ENCODE measurements at places on chromosomes 6 and 20. TPM values are rescaled to one million over a fixed set of nuclear protein-coding genes. Genes with fewer than 3 reads are reported as not detected.

HLA-DRB1 gene
- not detected for total RNA-seq

DNA sequence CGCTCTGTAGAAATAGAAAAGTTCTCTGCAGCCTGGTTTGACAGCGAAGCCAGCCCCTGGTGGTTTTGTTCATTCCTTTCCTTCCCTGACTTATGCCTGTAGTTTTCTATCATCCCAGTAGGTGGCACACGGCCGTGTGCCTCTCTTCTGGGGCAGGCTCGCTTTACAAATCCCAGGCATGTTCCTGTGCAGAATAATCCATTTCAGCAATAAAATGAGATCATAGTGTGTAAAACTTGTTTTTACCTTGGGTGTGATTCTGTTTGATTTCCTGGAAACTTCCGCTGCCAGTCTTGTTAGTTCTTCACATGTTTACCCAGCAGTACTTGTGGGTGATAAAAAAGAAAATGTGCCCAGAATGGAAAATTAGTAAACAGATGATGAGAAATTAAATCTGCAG is 7.4 kb upstream of the INSM1 start:
- H3K27me3 ChIP-seq, result peaks cover 11% of the 10 kb centered on the region
- peaks cover 20% of the 10 kb centered on the region for H3K4me1 ChIP-seq
- peak; percentile 67 for DNase-seq
- no peak overlapping the region for H3K27ac ChIP-seq
- no peak overlapping the region for H3K4me3 ChIP-seq

AGER gene
- total RNA-seq, result 0.41 TPM

DNA sequence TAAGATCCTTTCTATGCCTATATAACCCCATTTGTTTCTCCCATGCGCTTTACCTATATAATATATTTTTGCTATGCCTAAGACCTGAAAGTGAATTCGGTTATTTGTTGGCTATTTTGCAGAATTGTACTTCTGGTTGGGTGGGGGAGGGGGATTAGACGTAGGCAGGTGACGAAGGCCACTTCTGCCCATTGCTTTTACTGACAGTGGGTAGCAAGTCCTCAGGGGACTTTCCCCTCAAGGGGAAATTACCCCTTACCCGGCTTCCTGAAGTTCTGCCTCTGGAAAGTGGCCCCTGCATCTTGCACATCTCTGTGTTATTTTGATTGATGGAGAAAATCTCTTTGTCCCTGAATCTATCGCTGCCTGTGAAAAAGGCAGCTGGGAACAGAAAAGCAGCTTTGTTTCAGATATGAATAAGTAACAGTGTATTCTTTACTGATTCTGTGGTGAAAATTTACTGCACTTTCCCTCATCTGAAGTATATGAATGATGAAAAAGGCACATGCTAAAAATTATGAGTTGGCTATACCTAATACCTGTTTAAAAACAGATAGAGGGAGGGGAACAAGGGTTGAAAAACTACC is 133.9 kb downstream of the UTRN start:
- H3K27ac ChIP-seq, result no peak overlapping the region
- peaks cover 27% of the 10 kb centered on the region for H3K4me1 ChIP-seq
- H3K36me3 ChIP-seq, result peaks cover 21% of the 10 kb centered on the region
- no peaks in the 10 kb centered on the region for H3K27me3 ChIP-seq
- no peak for DNase-seq
- no peak overlapping the region for H3K4me3 ChIP-seq

KIF3B gene
- 36.4 TPM for total RNA-seq

KCNK16 gene
- not detected for total RNA-seq

GRCh38 chr6:156517088-156517487 is 260.1 kb upstream of the ARID1B start:
- H3K36me3 ChIP-seq, result no peaks in the 10 kb centered on the region
- no peaks in the 10 kb centered on the region for H3K27me3 ChIP-seq
- DNase-seq, result no peak
- no peak overlapping the region for H3K27ac ChIP-seq
- no peaks in the 10 kb centered on the region for H3K4me1 ChIP-seq

DNA sequence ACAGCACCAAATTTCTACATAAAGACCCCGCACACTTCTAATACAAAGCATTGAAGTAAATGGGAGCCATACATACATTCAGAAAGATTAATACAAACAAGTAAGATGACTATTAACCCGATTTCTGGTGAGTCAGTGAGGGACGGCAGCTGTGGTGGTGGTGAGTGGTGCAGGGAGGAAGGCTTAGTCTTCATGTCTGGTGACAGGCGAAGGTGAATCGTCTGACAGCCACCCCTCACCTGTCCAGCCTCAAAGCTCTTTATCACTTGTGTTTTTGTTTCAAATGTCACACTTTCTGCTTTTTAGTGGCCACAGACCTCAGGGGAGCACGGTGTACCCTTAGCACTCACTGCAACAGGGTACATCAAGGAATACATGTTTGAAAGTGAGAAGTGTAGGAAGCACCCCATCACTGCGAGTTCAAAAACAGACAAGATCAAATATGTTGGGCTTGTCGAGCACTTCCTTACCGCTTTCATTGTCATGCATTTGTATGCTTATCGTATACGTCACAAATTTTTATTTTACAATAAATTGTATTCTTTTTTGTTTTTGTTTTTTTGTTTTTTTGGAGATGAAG is 63.5 kb downstream of the IRF4 start:
- no peak overlapping the region for H3K4me3 ChIP-seq
- no peak overlapping the region for H3K27ac ChIP-seq
- no peaks in the 10 kb centered on the region for H3K36me3 ChIP-seq
- no peak for DNase-seq

- no peak for DNase-seq
- H3K36me3 ChIP-seq, result peaks cover 4% of the 10 kb centered on the region
- H3K27me3 ChIP-seq, result no peaks in the 10 kb centered on the region
- H3K4me1 ChIP-seq, result peaks cover 75% of the 10 kb centered on the region
- H3K4me3 ChIP-seq, result no peak overlapping the region
Observed at GRCh38 chr20:25546048-25546447, 39.3 kb downstream of the NINL start.

ABHD16B gene
- total RNA-seq, result not detected

IL17A gene
- not detected for total RNA-seq

GRCh38 chr6:43013097-43013842 is 476 bp downstream of the MEA1 start:
- peak overlapping the region; percentile 31 for H3K27ac ChIP-seq
- peak overlapping the region; percentile 73 for H3K4me3 ChIP-seq
- DNase-seq, result no peak
- no peaks in the 10 kb centered on the region for H3K27me3 ChIP-seq
- peaks cover 58% of the 10 kb centered on the region for H3K36me3 ChIP-seq

DNA sequence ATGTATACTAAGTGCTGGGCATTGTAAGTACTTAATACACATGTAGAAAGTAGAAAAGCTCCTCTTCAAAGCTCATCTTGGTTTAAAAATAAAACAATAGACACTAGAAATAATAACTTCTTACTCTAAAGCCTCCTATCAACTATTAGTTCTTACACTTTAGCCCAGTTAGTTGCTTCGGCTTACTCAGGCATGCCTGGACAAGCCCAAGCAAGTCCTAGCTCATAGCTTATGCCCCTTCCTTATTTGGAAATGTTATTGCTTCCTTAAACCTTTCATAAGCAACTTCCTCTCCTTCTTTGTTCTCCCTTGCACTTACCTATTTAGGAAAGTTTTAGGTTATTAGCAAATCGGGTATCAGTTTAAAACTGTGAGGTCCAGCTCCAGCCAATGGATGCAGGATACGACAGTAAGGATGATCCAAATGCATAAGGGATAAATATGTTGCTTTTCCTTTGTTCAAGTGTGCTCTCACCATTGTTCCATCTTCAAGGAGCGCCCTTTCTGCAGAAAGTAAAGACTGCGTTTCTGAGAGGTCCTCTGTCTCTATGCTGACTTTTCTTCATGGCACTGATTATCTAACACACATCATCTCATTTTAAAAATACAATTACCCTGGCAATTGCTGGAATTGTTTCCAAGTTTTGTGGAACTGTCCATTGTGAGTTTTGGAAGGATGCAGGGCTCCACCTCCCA is 12.3 kb downstream of the TMEM30A start:
- no peaks in the 10 kb centered on the region for H3K27me3 ChIP-seq
- peak overlapping the region; percentile 37 for H3K27ac ChIP-seq
- no peak for DNase-seq

- H3K27me3 ChIP-seq, result no peaks in the 10 kb centered on the region
- H3K36me3 ChIP-seq, result no peaks in the 10 kb centered on the region
- DNase-seq, result peak; percentile 20
Observed at GRCh38 chr6:145318952-145319351, 416.4 kb downstream of the EPM2A start.

DNA sequence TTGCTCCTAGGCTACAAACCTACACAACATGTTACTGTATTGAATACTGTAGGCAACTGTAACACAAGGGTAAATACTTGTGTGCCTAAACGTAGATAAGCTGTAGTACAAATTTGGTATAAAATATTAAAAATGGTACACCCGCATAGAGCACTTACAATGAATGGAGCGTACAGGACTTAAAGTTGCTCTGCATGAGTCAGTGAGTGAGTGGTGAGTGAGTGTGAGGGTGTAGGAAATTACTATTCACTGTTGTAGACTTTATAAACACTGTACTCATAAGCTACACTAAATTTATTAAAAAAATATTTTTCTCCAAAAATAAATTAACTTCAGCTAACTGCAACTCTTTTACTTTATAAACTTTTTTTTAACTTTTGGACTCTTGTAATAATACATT is 391.6 kb downstream of the ADGRB3 start:
- no peaks in the 10 kb centered on the region for H3K27me3 ChIP-seq
- no peak overlapping the region for H3K4me3 ChIP-seq
- no peak overlapping the region for H3K27ac ChIP-seq
- no peak for DNase-seq
- H3K36me3 ChIP-seq, result no peaks in the 10 kb centered on the region

GRCh38 chr6:5036269-5036668 is 32.4 kb upstream of the RPP40 start:
- no peak overlapping the region for H3K27ac ChIP-seq
- no peak overlapping the region for H3K4me3 ChIP-seq
- DNase-seq, result peak; percentile 64
- H3K4me1 ChIP-seq, result peaks cover 28% of the 10 kb centered on the region
- no peaks in the 10 kb centered on the region for H3K27me3 ChIP-seq
- H3K36me3 ChIP-seq, result no peaks in the 10 kb centered on the region

GRCh38 chr20:11810311-11811083 is 107.2 kb upstream of the BTBD3 start:
- no peaks in the 10 kb centered on the region for H3K4me1 ChIP-seq
- no peak overlapping the region for H3K4me3 ChIP-seq
- H3K27me3 ChIP-seq, result no peaks in the 10 kb centered on the region
- no peak for DNase-seq
- no peak overlapping the region for H3K27ac ChIP-seq
- H3K36me3 ChIP-seq, result no peaks in the 10 kb centered on the region

- no peaks in the 10 kb centered on the region for H3K27me3 ChIP-seq
- H3K4me3 ChIP-seq, result no peak overlapping the region
- H3K36me3 ChIP-seq, result peaks cover 66% of the 10 kb centered on the region
Observed at GRCh38 chr20:18524646-18525045, 16.9 kb downstream of the SEC23B start.

- H3K36me3 ChIP-seq, result no peaks in the 10 kb centered on the region
- peaks cover 10% of the 10 kb centered on the region for H3K27me3 ChIP-seq
- peaks cover 43% of the 10 kb centered on the region for H3K4me1 ChIP-seq
Observed at GRCh38 chr6:167570460-167571400, 245.8 kb downstream of the TTLL2 start.

GRCh38 chr6:25925876-25926275 is 4.6 kb downstream of the SLC17A2 start:
- H3K4me3 ChIP-seq, result no peak overlapping the region
- H3K36me3 ChIP-seq, result peaks cover 3% of the 10 kb centered on the region

HSPA12B gene
- not detected for total RNA-seq

- no peak for DNase-seq
- H3K4me3 ChIP-seq, result no peak overlapping the region
- H3K4me1 ChIP-seq, result peaks cover 14% of the 10 kb centered on the region
Observed at GRCh38 chr6:105324386-105324950, 78.4 kb downstream of the PREP start.

DNA sequence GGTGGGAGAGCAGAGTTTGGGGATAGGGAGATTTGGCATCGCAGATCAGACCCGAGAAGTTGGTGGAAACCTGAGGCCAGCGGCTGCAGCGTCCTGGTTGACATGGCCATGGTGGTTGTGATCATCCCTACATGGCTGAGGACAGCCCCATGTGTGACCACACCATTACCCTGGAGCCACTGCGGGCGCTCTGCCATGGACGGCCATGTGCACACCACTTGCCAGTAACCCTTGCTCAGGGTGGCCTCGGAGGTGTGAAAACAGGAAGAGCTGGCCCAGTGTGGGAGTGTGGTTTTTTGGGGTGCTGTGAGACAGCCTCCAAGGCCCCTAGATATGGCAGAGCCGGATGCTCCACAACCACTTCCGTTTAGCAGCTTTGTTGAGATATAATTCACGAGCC is 64.4 kb downstream of the TMEM242 start:
- no peak for DNase-seq
- no peak overlapping the region for H3K27ac ChIP-seq
- peaks cover 7% of the 10 kb centered on the region for H3K4me1 ChIP-seq
- H3K4me3 ChIP-seq, result no peak overlapping the region

ADGRG6 gene
- 83.6 TPM for total RNA-seq

GRCh38 chr6:107532706-107533105 is 42.8 kb downstream of the SOBP start:
- no peak overlapping the region for H3K4me3 ChIP-seq
- H3K36me3 ChIP-seq, result peaks cover 9% of the 10 kb centered on the region
- H3K27ac ChIP-seq, result no peak overlapping the region
- no peaks in the 10 kb centered on the region for H3K27me3 ChIP-seq

MRAP2 gene
- total RNA-seq, result 3.5 TPM

SH3BGRL2 gene
- total RNA-seq, result 28.8 TPM

Measured in HepG2 (cell line).